Stimulated activated CD8-positive, alpha-beta memory T cell treated with anti-CD3 and anti-CD28 coated beads, Interleukin-4, amount 100 ng/mL, for 1 hour (primary cell): ENCODE measurements at places on chromosomes 7 and 10.

- no peak for DNase-seq
Observed at GRCh38 chr7:117873310-117874190, at the start of gene CTTNBP2. Gene CTTNBP2 (minus strand): TSS chr7:117873441. CDS start chr7:117873415, 26 bp downstream.

DNA sequence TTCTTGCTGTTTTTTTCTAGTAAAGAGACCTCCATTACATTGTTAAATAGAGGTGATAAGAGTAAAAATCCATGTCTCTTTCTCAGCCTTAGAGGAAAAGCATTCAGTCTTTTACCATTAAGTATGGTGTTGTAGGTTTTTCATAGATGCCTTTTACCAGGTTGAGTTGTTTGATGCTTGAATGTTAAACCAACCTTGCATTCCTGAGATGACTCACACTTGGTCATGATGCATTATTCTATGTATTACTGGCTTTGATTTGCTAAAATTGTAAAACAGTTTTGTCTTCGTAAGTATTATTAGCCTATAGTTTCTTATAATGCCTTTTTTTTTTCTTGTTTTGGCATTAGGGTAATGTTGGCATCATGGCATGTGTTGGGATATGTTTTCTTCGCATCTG lies 90.0 kb downstream of the ANKRD61 start:
- DNase-seq, result no peak

DNA sequence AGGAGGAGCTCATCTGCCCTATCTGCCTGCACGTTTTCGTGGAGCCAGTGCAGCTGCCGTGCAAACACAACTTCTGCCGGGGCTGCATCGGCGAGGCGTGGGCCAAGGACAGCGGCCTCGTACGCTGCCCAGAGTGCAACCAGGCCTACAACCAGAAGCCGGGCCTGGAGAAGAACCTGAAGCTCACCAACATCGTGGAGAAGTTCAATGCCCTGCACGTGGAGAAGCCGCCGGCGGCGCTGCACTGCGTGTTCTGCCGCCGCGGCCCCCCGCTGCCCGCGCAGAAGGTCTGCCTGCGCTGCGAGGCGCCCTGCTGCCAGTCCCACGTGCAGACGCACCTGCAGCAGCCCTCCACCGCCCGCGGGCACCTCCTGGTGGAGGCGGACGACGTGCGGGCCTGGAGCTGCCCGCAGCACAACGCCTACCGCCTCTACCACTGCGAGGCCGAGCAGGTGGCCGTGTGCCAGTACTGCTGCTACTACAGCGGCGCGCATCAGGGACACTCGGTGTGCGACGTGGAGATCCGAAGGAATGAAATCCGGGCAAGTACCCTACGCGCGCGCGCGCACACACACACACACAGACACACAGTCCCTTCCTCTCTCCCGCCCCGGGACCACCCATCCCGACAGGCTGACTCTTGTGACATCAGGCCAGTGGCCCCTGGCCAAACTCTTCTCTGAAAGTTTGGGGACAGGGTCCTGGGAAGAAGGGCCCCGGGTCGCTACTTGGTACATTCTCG lies 538 bp downstream of the TRIM8 start:
- peak; percentile 39 for DNase-seq

DNA sequence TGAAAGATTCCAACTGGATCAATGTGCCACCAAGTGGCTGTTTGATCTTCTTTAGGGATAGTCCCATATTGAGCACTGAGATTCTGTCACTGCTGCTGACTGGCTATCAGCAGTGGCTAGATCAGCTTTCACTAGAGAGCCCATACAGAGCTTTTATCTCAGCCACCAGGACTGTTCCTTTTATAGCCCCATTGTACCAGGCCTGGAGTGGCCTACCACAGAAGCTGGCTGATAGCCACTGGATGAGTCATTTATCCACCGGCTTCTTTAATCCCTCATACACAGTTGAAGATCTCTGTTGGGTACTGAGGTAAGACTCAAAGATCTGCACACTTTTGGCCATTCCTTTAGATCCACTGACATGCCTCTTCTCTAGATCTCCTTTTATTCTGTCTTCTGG lies 1101.1 kb downstream of the SORCS3 start:
- DNase-seq, result no peak

- no peak for DNase-seq
Observed at GRCh38 chr7:22808140-22808539, 14.5 kb downstream of the TOMM7 start.

DNA sequence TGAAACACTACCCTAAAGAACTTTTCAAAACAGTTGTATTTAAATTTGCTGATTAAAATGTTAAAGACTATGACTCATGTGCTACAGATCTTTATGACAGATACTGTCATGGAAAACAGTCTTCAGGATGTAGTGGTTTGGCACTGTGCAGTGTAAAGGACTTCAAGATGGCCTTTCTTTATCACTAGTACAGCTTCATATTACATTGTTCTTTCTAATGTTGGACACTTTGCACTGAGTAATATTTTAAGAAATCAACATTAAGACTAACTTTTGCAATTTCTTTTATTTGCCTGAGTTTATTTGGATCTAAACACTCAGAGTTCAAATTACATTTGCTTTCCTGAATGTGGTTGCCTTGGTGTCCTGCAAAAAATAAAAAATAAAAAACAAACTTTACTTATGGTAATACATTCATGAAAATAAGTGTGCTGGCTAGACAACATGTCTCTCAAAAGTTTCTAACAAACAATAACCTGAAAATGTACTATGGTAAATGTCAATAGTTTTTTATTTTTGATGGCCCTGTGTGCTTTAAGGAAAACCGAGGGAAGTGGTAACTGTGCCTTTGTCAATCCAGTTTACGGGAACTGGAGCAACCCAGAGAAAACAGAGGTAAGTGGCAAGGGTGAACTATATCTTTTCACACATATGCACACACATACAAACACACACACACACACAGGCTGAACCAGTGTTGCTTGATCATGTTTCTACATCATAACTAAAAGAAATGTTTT lies 85.9 kb upstream of the PLXDC2 start:
- DNase-seq, result no peak

DNA sequence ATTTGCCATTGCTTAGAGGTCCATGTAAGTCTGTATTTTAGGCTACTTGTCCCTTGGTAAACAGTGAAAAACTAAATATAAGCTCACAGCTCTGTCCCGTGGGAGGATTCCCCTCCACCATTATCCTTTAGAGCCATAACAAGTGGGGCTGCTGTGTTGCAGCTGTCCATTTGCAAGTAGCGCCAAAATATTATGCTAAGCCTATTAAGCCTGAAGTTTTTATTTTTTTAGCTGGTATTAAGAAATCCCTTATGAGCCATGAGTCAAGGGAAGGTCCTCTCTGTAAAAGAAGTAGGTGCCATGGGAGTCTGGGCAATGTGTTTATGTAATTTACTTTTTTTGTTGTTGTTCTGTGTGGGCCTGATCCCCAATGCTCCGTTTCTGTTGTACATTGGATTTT lies 183.9 kb downstream of the THSD7A start:
- no peak for DNase-seq

- no peak for DNase-seq
Observed at GRCh38 chr10:111648046-111648445, 535.5 kb downstream of the GPAM start.

DNA sequence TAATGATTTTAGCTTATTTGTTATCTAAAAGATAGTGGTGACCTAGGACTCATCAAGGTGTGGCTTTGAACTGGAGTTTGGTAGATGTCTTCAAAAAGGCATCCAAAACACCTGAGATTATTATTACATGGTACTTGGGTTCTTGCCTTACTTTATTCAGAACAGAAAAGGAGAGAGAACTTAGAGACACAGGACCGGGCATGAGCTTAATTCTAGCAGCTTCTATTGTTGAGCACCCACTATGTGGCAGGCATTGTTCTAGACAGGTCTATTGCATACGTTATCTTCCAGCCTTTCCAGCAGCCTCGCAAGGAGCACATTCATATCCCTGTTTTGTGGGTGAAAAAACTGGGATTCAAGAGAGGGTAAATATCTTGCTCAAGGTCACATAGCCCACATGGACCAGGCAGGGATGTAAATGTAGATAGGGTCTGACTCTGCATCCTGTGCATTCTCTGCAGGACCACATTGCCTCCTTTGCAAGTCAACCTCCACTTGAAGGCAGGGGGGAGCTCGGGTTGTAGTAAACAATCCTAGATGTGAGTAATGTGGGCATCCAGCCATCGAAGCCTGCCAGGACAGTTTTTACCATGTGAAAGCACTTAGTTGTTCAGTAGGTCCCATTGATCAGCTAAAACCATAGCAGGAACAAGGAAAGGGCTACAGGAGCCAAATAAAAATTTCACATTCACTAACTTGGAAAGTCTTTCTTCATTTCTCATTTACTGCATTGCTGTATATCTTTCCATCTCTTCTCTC lies 551.4 kb downstream of the LRMDA start:
- DNase-seq, result no peak

DNA sequence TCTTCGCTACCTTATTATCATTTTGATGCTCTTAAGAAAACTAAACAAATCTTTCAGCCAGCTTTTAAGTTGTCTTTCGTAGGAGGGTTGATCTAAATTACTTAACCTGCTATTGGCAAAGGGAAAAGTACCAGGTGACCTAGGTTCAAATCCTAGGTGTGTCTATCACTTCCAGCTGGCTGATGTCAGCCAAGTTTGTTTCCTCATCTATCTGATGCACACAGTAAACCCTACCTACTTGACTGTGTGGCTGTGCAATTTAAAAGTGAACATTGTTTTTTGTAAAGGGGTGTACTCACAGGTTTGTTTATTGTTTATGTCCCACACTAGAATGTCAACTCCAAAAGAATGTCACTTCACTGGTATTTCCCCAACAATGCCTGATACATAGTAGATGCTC lies 21.9 kb upstream of the CAMK1D start:
- DNase-seq, result no peak

DNA sequence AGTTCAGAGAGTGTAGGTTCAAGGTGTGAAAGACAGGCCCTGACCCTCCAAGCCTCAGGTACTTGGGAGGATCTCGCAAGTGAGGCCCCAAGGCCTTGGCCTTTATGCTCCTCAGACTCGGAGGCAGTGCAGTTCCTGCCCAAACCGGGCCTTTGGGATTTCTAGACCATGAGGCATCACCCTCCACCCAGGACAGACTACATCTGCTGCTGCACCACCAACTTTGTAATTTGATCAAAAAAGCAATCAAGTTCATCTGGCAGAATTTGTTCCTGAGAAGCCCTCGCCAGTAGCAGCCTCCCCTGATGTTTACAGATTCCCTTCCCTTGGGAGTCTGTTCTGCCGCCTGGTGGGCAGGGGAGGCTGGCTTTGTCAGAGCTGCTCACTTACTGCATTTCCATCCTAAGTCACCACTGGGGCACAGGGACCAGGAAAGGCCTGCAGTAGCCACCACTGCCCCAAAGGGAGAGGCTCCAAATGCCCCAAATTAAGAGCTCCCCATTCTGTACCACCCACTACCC lies 2.1 kb downstream of the CAMK2G start:
- no peak for DNase-seq

GRCh38 chr7:140176811-140177702 lies at the start of gene KDM7A:
Gene KDM7A (minus strand): TSS chr7:140176983. CDS start chr7:140176937, 46 bp downstream.
- peak; percentile 66 for DNase-seq

DNA sequence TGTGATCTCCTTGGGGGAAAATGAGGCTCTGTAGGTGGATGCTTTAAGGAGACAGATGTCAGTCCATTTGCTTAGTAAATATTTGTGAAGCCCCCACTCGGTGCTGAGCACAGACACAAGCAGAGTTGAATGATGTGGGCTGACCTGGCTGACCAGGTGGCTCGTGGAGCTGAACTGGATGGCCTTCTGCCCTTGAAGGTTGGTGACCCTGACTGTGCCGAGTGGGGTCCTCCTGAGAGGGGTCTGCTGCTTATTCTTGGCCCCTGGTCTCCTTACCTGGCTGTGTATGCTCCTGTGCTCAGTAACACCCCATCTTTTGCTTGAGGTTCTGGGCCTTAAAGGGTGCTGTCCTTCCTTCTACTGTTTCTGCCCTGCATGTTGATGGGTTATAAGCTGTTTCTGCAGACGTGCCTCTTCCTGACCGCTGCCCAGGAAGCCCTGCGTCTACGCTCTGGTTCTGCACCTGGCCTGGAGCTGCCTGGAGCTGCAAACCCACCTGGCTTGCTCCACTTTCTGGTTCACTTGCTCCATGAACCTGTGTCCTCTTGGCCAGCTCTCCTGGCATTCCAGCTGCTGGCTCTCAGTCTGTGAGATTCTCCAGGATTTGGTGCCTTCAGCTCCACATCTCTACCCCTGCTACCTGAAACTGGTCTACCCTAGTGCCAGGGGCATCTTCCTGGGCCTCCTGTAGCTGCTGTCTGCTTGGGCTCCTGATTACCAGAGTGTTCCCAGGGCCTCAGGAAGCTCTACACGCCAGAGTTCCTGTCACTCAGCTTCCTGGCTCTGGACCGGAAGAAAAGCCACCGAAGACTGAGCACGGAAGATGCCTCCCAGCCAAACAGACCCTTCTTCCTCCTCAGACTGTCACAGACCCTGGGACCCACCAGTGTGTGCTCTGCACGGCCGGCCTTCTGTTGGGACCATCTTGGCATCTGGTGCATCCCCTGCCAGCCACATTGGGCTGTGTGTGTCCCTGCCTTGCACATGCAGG lies 76.5 kb downstream of the ADCY1 start:
- DNase-seq, result no peak

DNA sequence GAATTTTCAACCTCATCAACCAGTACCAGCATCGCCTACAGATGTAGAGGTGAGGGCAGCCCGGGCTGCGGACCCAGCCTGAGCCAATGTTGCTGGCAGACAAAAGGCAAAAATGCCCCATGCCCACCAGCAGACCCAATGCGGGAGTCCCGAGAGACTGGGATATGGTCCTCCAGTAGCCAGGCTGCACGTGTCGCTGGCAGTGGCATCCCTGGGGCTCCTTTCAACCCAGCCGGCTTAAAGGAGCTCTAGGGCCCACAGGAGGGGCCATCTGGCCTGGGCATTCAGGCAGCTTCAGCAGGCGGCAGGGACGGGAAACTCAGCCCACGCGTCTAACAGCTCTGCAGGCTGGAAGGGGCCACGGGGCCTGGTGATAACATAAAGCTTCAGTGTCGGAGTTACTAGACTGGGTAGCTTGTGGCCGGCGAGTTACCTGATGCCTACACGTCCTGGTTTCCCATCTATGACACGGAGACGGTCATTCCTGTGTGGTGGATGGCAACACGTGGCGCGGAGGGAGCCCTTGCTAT lies 70.7 kb downstream of the PROSER2 start:
- no peak for DNase-seq
